AG10803 (cell line): ENCODE measurements at places on chromosomes 2 and 18.
A peak's percentile ranks its signal among the peaks of the same experiment; 100 is the strongest.

- peak; percentile 13 for DNase-seq
Measured at GRCh38 chr2:172540421-172540820, 15.5 kb upstream of the PDK1 start.

DNA sequence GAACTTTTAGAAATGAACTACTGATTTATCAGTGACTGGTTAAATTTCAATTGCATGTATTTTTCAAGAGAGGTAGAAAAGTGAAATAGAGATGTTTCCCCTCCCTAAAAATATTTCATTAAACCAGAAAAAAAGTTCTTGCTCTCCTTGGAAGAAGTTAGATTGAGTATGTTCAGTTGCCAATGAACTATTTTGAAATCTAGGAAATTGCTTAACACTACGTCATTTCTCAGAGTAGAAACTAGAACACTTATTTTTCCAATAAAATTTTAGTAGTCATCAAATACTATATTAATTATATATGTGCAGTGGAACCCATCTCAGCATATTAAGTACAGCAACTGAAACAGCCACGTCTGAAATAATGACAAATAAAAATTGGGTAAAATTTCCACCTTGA lies 51.8 kb upstream of the STAT1 start:
- peak; percentile 37 for DNase-seq

DNA sequence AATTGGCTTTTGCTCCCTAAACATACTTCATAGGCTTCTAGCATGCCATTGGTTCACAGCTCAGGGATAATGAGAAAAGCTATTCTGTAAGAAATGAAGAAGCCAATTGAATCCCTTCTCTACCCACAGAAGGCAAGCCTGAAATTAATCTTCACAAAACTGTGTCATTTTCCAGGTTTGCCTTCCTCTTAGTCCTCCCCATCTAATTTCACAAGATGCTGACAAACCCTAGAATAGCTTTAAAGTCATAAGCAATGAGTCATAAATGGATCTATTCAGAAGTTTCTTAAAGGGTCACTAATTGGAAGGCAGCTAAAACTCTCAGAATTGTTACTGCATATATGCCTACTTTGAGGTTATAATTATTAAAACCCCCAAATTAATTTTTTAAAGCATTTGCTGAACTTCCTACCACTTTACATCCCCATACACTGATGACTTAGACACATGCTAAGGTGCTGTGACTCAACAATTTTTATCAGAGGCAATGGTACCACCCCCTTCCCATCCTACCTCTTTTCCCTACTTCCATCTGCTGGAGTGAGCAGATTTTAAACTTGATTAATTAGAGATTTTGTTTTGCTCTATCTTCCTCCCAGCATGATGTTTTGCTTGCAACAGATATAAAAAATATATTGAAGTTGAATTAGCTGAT lies 51.3 kb upstream of the NABP1 start:
- DNase-seq = peak; percentile 89

DNA sequence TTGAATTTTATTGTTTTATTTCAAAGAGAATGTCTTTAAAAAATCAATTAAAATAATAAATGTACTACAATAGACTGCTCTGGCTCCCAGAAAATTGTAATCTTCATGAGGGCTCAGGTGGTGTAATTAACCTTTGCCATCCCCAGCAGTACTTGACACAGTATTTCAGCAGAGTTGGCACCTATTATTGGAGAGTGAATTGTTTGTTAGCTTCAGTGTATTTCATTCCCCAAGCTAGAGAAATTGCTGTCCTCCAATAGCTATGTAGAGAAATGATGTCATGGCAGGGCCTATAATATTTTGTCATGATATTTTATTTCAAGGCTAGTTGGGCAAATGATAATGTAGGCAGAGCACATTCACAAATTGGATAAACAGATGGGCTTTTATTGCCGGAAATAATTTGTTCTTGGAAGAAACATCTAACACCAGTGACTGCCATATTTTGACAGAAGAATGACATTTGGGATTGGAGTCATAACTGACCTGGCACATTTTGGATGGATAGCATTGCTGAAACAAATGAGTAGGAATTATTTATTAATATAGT lies 712.0 kb upstream of the NXPH2 start:
- no peak for DNase-seq

- DNase-seq = no peak
Measured at GRCh38 chr2:51247252-51247805, 215.4 kb upstream of the NRXN1 start.

- peak; percentile 15 for DNase-seq
Measured at GRCh38 chr18:9708434-9709303, 568 bp downstream of the RAB31 start.

DNA sequence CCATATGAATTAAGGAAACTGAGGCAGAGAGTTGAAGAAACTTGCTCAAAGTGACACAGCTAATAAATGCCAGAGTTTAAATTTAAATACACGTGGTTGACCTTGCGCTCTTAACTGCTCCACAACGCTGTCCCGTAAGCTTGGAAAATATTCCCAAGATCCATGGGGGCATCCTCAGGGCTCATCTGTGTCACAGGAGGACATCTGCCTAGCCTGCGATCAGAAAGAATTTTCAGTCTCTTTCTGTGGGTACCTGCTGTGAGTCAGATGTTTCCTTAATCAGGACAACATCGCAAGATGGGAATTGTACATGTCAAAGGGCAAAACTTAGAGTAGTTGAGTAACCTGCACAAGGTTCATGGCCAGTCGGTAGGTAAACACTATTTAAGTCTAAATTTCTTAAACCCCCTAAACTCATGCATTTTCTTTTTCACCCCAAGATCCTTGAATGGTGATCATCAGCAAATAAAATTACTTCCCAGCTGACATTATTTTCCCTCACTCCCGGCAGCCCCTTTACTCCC lies 1.4 kb downstream of the CMPK2 start:
- no peak for DNase-seq

- peak; percentile 85 for DNase-seq
Measured at GRCh38 chr2:218733171-218734021, 22.8 kb downstream of the TTLL4 start.

DNA sequence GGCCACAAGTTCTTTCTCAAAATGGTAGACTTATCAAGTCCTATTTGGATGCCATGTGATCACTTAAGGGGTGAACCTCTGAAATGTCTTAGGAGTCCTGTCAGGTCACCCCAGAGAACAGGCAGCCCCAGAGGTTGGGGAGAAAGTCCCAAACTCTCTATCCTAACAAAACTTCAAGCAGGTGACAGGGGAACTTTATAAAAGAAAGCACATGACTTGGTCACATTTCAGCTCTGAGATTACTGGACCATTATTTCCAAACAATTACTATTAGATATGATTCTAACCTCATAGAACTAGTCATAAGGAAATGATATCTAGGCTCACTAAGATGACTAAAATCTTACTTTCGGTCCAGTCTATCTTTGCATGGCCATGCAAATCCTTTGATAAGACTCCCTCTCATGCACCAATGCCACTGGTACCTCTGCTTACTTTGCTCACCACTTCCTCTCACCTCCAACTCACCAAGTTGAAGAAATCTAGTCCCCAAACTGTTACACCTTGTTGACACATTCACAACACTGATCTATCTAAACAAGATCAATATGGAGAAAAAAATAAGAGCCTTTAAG lies 107.0 kb downstream of the GALNT14 start:
- DNase-seq = no peak
